ENCODE measurements at places on chromosomes 11 and 22.

- no peak for DNase-seq
Observed at GRCh38 chr11:35641171-35641897, 21.2 kb upstream of the TRIM44 start.

- no peak for DNase-seq
Observed at GRCh38 chr22:32996702-32997101, 61.5 kb downstream of the SYN3 start.

GRCh38 chr11:67389477-67389876, 2.3 kb upstream of the RAD9A start:
- no peak for DNase-seq

- no peak for DNase-seq
Observed at GRCh38 chr22:33969045-33969444, 48.8 kb upstream of the LARGE1 start.

DNA sequence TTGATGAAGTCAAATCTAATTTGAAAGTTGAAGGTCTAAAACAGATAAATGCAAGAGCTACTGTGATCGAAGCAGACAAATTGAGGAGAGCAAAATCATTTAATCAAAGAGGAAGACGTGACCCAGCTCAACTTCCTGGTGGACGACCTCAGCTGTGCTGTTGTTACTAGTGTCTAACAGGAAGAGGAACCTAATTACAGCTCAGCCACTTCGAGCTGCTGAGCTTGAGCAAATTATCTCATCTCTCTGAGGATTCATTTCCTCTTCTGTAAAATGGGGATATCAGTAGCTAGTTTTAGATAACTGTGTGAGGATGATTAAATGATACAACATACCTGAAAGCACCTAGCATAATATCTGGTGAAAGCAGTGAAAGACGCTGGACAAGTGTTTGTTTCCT, 48.6 kb upstream of the OLFML1 start:
- DNase-seq = no peak

- DNase-seq = no peak
Observed at GRCh38 chr11:63012430-63012829, 3.2 kb downstream of the SLC22A8 start.
